ENCODE measurements at places on chromosomes 1 and 21.
A peak's percentile ranks its signal among the peaks of the same experiment; 100 is the strongest.

GRCh38 chr1:145927063-145927886, at the start of gene RBM8A:
TSS of gene RBM8A (minus strand) at chr1:145927484. CDS start at chr1:145927426, 58 bp downstream.
- peak; percentile 87 for DNase-seq

- peak; percentile 32 for DNase-seq
Measured at GRCh38 chr21:33230545-33231324, 997 bp downstream of the IFNAR2 start.

DNA sequence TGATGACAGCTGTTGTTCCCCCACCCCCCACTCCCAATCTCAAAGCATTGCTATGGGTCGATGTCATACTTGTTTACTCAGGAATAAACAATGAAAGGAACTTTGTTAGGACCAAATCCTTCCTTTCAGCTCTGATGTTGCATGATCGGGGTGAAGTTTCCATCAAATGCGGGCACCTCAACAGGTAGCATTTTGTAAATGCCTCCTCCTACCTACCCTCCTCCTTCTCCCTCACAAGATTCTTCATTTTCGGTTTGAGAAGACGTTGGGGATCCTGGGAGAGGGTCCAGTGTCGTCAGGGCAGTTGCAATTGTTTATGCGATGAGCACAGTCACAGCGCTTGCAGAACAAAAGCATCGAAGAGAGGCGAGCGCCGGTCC, 758 bp upstream of the HUNK start:
- DNase-seq = no peak

GRCh38 chr21:44967082-44968047, 27.5 kb downstream of the SLX9 start:
- DNase-seq = no peak

GRCh38 chr1:179955731-179956130, 1.1 kb downstream of the CEP350 start:
- DNase-seq = no peak

- no peak for DNase-seq
Measured at GRCh38 chr1:150003801-150004200, 6.7 kb downstream of the OTUD7B start.

- DNase-seq = no peak
Measured at GRCh38 chr1:232034556-232034955, 408.0 kb downstream of the DISC1 start.

DNA sequence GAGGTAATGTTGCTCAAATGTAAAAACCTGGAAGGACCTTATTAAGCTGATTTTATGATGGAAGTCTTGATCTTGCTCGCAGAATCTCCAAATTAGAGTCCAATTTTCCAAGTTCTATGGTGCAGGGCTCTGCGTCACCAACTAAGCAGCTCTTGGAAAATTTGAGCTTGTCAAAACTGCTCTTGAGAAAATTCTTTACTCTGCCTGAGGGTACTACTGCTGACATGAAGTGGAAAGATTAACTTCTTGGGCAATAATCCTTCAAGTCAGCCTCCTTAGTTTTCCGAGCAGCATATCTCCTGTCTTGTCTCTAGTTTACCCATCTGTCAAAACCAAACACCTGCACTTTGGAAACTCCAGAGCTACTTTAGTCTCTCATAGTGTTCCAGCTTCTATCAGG, 293.7 kb downstream of the KCTD3 start:
- DNase-seq = no peak

DNA sequence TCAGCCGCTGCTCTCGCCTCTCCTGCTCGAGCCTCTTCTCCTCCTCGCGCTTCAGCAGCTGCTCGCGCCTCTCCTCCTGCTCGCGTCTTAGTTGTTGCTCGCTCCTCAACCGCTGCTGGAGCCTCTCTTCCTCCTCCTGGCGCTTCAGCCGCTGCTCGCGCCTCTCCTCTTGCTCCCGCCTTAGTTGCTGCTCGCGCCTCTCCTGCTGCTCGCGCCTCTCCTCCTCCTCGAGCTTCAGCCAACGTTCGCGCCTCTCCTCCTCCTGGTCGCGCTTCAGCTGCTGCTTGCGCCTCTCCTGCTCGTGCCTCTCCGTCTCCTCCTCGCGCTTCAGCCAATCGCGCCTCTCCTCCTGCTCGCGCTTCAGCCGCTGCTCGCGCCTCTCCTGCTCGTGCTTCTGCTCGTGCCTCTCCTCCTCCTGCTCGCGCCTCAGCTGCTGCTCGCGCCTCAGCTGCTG, 3.7 kb downstream of the TCHH start:
- no peak for DNase-seq

- no peak for DNase-seq
Measured at GRCh38 chr1:17948594-17948993, 159.0 kb upstream of the IGSF21 start.

DNA sequence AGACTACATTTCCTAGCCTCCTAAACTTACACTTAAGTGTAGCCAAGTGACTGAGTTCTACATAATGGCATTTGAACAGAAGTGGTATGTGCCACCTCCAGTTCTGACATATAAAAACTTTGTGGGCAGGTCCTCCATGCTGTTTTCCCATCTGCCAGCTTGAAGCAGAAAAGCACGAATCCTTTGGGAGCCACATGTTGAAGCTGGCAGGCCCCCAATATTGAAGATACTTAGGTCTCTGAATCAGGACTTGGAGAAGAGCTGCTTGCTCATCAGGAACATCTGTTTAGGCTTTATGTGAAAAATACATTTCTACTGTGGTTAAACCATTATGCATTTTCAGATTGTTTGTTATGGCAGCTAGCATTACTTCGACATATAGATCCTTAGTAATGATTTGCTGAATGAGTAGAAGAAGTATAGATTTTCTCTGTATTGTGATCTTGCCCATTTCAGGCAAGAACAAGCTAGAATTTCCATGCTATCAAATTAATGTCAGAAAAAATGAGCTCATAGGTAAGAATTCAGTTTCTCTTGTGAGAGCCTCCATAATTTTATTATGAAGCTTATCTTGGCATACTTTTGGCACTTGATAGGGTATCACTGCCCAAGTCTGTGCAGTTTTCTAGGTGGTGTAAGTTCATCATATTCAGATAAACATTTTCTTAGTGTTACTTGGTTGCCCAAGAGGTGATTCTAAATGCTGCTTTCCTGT, 68.4 kb downstream of the GDAP2 start:
- DNase-seq = no peak

DNA sequence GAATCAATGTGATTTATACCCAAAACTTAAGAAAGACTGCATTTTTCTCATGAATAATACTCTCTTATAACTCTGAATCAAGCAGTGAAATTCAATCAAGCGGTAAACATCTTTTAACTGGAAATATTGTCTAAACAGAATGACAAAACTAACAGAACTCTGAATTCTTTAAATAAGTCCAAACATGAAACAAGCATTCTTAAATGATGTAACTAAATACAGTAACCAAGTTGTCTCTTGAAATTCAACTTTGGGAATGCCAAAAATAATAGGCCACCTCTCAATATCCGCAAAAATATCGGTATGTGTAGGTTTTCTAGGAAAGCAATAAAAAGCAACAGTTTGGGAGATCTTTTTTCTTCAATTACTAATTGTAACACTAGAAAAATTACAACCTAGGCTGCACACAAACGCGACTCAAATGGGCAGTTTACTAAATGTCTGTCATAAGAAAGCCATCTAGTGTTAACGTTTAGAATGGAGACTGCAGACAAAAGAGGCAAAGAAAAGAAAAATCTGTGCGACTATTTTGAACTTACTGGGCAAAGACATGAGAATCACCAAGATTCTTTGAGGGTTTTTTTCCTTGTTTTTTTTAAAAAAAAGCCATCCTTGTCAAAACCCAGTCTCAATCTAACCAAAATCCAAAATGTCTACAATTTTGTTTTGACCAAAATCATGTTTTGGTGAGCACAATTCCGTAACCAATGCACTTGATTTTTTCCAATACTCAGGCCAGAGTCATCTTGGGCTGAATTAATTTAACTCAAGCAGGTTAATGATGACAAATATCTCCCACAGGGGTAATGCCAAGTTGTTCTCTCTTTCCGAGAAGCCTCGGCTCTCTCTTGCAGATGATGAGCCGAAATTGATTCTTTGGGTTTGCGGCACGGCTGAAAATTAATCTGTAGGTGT, 1.3 kb downstream of the SIPA1L2 start:
- no peak for DNase-seq

GRCh38 chr1:4650481-4650880, 3.9 kb upstream of the AJAP1 start:
- DNase-seq = no peak

- DNase-seq = no peak
Measured at GRCh38 chr1:60664086-60664625, 418.2 kb upstream of the NFIA start.

- no peak for DNase-seq
Measured at GRCh38 chr1:185722098-185722497, 12.1 kb upstream of the HMCN1 start.

GRCh38 chr1:193321242-193321840, 134.9 kb upstream of the B3GALT2 start:
- DNase-seq = no peak

DNA sequence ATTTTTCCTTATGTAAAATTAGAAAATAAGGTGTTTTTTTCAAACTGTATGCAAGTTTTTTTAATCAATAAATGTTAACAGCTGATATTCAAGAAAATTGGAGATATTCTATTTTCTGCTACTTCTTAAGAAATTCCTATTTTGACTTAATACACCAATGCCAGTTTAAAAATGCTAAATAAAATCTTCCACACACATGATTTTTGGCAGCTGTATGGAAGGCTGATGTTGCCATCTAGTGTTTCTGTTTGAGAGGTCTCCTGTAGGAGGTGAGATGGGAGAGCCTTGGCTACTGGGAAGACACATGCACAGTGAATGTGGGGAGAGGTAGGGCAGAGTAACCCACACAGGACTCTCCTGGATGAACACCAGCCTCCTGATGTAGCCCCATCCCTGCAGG, 29.2 kb upstream of the OR2B11 start:
- peak; percentile 2 for DNase-seq

GRCh38 chr1:156525856-156526489, 25.4 kb upstream of the MEF2D start:
- DNase-seq = no peak

DNA sequence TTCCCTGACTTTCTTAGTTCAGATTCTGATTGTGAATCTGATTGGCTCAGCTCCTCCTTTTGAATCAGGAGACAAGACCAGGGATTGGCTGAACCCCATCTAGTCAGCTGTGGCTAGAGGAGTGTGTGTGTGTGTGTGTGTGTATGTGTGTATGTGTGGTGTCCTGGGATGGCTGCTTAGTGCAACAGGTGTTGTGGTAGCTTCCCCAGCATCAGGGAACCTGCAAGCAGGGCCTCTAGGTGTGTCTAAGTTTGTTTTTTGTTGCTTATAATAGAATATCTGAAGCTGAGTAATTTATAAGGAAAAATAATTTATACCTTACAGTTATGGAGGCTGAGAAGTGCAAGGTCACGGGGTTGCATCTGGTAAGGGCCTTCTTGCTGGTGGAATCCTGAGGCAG, 13.2 kb upstream of the ALPL start:
- no peak for DNase-seq

- no peak for DNase-seq
Measured at GRCh38 chr1:79113836-79114235, 107.3 kb upstream of the ADGRL4 start.

DNA sequence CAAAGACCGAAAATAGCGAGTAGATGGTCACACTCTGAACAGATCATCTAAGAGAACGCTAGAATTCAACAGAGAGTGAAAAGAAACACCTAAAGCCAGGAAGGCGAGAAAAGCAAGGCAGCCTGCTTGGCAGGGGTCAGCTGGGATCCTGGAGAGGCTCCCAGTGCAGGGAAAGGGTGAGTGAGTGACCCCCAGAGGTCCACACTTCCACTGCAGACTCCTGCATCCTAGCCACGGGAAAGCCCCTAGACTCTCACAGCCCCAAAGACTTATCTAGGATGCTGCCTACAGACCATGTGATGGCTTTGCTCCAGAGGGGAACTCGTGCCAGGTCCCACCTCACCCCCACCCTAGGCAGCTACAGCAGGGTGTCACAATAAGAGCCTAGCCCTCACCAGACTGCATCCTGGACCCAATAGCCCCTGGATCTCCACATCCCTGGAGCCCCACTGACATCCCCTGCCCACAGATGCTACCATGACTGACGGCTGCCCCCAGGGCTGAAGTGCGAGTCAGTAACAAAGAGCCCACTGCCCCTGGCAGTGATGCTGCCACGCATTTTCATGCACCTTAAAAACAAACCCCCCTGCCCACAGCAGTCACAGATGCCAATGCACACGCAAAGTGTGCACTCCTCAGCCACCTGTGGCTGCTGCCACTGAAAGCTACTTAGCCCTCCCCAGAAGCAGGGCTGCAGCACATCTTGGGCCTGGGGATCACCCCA, 62.2 kb downstream of the PSMG1 start:
- no peak for DNase-seq

DNA sequence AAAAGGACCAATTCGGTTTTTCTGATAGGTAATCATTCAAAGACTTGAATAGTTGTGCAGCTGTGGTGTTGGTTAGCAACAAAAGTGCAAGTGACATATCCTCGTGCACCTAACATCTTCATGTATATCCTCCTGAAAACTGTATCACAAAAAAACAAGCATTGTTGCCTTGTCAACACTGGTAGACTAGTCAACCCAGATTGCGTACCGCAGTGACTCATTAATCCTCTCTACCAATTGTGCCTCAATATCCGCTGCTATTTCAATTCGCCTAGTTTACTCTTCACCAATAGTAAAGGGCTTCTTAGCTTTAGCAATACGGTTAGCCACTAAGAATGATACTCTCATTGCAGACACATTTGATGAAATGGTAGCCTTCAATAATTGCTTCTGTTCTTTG, 3.5 kb downstream of the HHAT start:
- peak; percentile 76 for DNase-seq

DNA sequence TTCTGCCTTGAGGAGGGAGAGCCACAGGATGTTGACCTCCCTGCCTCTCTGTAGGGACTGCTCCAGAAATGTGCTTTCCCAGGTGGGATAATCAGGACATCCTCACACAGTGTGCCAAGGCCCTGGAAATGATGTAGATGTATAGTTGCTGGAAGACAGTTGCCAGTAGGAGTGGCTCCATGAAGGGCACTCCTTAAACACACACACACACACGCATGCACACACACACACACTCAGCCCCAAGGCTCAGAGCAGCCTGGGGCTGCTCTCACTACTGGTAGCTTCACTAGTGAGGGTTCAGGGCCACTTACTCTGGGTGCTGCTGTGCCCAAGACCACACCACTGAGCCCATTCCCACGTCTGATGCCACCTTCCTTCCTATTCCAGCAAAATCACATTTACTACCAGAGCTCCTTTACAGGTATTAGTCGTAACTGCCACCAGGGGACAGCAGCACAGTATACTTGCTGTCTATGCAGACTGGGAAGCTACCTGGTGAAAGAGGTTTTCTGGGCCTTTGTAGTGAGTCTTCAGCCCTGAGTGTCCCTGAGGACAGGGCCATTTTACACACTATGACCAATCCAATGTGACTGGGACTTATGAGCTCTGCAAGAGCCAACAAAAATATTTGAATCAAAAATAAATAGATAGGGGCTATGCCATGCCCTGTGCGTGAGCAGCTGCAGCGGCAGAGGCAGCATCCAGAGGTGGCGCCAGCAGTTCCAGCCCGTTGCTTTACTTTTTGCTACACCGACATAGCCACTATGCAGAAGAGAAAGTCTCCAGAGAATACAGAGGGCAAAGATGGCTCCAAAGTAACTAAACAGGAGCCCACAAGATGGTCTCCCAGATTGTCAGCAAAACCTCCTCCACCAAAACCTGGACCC, 15.0 kb downstream of the CRNN start:
- no peak for DNase-seq

GRCh38 chr1:193799948-193800690, 613.7 kb upstream of the B3GALT2 start:
- DNase-seq = no peak
